Stimulated activated naive CD8-positive, alpha-beta T cell treated with anti-CD3 and anti-CD28 coated beads, Interleukin-15, amount 100 ng/mL, for 72 hours (primary cell): ENCODE measurements at places on chromosomes 7 and 10.
A peak's percentile ranks its signal among the peaks of the same experiment; 100 is the strongest.

- DNase-seq: no peak
Measured at GRCh38 chr10:33098951-33099663, 141.1 kb upstream of the ITGB1 start.

DNA sequence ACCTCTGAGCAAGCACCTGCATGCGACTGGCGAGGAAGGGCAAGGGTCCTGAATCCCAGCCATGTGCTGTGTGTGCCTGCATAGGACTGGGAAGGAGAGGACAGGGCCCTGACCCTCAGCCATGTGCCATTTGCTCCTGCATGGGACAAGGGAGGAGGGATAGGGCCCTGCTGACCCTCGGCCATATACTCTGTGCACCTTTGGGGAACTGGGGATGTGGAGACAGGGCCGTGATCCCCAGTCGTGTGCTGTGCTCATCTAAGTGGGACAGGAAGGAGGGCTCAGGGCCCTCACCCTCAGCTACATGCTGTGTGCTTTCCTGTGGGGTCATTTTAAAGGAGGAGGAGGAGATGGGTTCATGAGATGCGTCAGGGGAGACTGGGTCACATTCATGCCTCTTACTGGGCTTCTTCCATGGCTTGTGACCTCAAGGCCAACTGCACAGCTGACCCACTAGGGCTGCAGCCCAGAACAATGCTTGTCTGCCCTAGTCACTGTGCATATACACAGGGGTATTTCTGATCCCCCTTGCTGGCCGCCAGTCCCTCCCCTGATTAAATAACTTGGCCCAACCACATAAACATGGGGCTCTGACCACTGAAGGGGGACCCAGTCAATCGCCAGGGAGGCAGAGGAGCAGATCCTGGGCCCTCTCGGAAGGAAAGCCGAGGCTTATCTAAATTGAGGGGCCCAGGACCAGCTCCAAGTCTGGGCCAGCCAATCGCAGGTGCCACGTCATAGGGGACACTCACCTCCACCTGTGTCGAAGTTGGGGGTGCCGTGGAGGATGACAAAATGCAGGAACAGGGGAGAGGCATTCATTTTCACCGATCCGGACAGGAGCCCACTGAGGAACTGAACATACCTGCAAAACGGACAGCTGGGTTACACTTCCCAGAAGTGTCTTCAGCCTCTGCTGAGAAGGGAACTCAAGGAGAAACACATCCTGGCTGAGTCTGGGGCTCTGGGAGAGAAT lies 167.3 kb downstream of the TNS3 start:
- no peak for DNase-seq

DNA sequence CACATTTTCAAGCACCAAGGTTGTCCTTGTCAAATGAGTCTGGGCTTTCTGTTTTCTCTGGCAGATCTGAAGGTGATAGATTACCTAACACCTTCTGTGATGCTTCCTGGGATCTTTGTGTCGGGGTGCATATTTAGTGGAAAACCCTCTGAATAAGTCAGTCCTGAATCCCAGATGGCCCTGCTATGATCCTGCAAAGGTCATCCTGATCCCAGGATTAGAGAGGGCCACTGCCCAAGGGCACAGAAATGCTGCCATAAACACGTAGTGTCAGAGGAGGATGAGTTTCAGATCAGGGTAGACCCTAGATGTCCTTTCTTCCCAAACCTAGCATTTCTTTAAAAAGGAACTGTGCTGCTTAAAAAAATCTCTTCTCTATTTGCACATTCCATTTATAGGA lies 19.0 kb downstream of the AGR2 start:
- DNase-seq: no peak

DNA sequence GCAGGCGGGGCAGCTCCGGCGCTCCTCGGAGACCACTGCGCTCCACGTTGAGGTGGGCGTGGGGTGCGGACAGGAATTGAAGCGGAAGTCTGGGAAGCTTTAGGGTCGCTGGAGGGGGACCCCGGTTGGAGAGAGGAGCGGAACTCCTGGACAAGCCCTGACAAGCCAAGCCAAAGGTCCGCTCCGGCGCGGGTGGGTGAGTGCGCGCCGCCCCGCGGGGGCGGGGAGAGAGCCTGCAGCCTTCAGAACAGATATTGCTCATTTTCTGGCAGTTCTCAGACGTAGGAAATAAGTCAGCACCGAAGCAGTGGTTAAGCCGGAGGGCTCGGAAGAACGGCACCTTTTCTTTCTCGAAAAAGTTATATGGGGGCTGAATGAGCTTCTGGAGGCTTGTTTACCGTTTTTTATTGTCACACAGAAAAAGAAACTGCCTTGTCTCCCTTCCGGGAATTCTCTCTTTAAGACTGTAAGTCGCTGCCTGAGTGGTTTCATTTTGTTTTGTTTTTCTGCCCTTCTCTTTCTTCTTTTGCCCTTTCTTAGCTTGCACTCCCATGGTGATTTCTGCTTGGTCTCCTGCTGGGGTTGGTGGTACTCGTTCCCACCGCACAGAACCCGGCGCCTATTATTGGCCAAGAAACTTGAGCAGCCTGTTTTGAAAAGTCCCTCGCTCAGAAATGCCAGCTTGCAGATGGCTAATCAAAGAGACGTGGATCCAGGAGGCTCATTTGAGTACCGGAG lies 732 bp downstream of the FAS start:
- DNase-seq: peak; percentile 78

DNA sequence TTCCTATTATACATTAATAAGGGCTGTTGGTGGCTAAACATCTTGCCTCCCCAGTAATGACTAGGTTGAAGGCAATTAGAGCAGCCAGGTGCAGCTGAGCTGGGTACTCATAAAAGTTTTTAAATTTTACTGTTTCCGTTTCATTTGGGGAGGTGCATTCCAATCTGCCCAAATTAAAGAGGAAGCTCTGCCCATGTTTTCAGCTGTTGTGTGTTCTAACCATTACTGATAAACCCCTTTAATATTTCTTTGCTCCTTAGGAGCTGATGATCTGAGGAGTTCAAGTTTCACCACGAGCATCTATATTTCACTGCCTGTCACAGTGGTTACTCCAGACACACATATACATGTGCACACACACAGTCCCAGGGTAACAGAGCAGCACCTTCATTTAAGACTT lies 94.4 kb downstream of the JAZF1 start:
- DNase-seq: no peak

DNA sequence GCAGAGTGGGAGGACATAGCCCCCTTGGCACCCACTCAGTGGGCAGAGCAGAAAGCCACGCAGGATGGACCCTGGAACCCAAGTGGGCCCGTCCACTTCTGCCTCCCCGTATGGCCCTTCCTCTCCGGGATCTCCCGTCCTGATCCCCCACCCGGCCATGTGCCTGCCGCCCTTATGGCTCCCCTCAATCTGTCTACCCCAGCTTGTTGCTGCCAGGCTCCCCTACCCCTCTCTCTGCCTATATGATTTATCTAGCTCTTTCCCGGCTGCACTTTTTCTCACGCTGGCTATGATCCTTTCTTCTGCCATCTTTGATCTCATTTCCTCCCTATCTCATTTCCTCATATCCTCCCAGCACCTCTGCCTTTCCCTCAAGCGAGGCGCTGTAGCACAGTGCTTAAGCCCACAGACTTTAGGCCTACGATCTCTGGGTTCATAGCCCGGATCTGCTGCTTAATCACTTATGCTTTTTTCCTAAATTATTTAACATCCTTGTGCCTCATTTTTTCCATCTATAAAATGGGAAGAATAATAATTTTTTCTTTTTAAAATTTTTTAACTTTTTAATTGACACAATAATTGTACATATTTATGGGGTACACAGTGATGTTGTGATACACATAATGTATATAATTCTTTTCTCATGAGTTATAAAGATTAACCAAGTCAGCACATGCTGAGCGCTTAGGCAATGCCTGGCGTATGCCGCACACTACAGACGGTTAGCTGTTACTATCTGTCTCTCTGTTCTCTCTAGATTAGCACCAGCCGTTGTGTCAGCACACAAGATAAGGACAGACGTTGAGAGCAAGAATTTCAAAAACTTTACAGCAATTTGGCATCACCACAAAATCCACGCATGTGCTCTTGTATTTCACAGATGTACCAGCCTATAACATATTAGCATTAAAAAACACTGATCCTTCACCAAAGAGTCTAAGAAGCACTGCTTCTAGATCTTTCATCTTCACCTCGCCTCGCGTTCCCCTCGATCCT lies 18.1 kb downstream of the KCNH2 start:
- DNase-seq: no peak

- DNase-seq: no peak
Measured at GRCh38 chr7:82312646-82313045, 130.9 kb downstream of the CACNA2D1 start.

GRCh38 chr7:48307041-48307714 lies 135.9 kb downstream of the ABCA13 start:
- no peak for DNase-seq
